Right ventricle myocardium superior (tissue), 1 donor: ENCODE measurements at places on chromosomes 4 and X. TPM values are rescaled to one million over a fixed set of nuclear protein-coding genes. Genes with fewer than 3 reads are reported as not detected.

Gene REPS2
- 11.3 TPM for total RNA-seq

Gene UGT2B11
- not detected for total RNA-seq

Gene SSX2
- total RNA-seq, result not detected

Gene TREX2
- 0.19 TPM for total RNA-seq

Gene RAB41
- total RNA-seq, result not detected

Gene MAGEE1
- 2.5 TPM for total RNA-seq

Gene SPON2
- 15.6 TPM for total RNA-seq

Gene HAND2
- 142 TPM for total RNA-seq

Gene GLRA2
- total RNA-seq, result not detected

Gene DUSP21
- total RNA-seq, result not detected

Gene CXCL8
- not detected for total RNA-seq

Gene FLNA
- 216 TPM for total RNA-seq

Gene XG
- total RNA-seq, result 0.35 TPM

Gene FAM149A
- total RNA-seq, result 14.6 TPM

Gene TMSB15C
- total RNA-seq, result 0.48 TPM

Gene CXCL3
- total RNA-seq, result 0.75 TPM

Gene GLUD2
- total RNA-seq, result 1.4 TPM

Gene PSAPL1
- not detected for total RNA-seq

Gene VCX2
- total RNA-seq, result not detected

Gene CENPVL1
- total RNA-seq, result not detected

Gene PNMA6F
- not detected for total RNA-seq

Gene NPNT
- 2.1 TPM for total RNA-seq

Gene ANKRD17
- total RNA-seq, result 46.0 TPM

Gene UTP3
- total RNA-seq, result 15.0 TPM

Gene PPAT
- 2.3 TPM for total RNA-seq

Gene IL13RA2
- total RNA-seq, result not detected

Gene ATP10D
- total RNA-seq, result 7.5 TPM

Gene SETD7
- 46.3 TPM for total RNA-seq

Gene VGLL1
- total RNA-seq, result not detected
